ENCODE measurements at places on chromosomes 6 and 20.

DNA sequence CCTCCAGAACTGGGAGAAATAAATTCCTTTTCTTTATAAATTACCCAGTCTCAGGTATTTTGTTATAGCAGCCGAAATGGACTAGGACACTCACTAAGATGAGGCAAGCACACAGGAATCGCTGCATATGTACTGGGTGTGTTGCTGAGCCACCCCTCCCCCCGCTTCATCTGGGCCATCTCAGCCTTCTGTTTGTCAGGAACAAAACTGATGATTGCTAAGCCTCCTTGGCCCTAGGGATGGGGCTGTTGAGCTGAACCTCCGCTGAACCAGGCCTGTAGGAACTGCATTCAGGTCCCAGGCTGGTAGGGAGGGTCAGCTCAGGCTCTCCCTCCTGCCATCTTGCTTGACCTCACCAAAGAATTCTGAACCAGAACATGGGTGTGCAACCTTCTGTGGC is 108.6 kb downstream of the MAP3K7 start:
- no peak for DNase-seq

- no peak for DNase-seq
Observed at GRCh38 chr20:18056174-18057100, 1.3 kb downstream of the OVOL2 start.

DNA sequence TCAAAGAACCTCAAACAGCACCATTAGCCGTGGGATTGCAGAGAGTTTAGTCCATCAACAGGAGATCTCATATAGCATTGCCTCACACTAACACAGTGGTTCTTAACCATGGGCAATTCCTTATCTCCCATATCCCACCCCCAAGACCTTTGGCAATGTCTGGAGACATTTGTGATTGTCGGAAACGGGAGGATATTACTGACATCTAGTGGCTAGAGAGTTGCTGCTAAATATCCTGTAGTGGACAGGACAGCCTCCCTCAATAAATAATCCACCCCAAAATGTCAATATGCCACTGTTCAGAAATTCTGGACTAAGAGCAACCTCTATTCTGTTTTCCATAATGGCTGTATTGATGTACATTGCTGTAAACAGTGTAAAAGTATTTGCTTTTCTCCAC is 210.1 kb upstream of the CCN2 start:
- DNase-seq = no peak

GRCh38 chr20:56503916-56504315 is 20.6 kb upstream of the FAM209A start:
- no peak for DNase-seq

DNA sequence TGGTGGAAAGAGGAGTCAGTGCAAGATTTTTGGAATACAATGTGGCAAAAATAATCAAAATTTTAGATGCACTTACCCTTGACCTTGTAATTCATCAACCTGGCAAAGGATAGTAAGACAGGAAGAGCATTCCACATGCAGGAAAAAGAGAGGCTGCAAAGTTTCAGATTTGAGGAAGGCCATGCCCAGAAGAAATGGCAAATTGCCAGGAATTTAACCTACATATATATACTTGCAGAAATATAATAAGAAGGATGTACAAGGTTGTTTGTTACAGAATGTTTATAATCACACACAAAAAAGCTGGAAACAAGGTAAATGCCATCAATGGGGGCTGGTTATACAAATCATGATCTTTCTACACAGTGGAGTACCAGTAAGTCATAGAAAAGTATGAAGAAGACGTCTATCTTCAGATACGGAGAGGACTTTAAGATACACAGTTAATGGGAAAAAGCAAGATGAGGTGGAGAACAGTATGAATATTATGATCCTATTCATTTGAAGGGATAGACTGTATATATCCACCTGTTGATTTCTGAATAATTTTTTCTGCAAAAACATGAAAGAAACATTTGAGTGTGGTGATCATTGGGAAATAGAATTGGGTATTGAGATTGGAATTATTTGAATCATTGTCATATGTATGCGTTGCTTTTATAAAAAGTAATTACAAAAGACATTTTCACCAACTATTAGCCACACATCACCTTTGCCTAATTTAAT is 253.8 kb downstream of the TBC1D7 start:
- no peak for DNase-seq

DNA sequence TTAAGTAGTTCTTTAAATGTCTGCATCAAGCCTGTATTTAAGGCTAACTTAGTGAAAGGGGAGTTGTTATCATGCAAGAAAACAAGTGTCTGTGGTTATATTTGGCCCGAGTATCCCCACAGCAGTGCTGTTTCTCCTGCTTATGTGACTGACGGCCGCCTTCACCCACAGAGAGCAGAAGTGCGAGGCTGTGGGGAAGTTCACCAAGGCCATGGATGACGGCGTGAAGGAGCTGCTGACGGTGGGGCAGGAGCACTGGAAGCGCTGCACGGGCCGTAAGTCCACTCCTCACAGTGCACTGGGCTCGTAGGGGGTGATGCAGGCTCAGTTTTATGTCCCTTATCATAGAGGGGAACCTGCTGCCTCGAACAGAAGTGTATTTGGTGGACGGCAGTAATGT is 53.2 kb upstream of the SYNJ2 start:
- DNase-seq = no peak

DNA sequence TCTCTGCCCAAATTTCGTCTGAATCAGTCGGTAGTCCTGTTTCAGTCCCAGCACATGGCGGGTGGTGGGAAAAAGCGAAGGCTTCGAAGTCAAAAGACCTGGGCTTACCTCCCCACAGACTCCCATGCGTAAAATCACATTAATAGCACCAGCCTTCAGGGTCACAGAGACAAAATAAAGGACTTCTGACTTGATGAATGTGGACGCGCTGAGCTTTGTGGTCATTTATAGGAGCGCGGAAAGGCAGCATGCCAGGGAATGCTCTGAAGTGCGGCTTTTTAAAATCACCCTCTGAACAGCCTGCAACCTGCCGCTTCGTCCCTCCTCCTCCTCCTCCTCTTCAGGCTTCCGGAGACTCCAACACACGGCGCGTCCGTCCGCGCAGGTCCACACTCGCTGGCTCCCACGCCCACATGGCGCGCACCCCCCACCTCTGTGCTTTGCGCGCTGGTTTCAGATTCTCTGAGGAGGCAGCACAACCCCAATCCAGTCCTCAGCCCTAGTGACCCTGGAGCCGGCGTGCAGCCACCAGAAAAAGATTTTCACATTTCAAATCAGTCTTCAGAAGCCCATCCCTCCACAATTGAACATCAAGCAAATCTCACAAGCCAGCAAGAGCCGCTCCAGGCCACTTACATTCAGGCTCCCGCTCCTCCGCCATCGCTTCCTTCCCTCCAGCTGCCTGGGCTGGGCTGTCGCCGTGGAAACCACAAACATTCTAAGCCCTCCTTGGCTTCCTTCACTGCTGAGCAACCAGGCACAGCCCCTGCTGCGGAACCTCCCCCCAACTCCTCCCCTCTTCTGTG is at the start of gene C6orf118:
Gene C6orf118 (minus strand): TSS at position 680 of the 806 bp plus-strand sequence. CDS start 19 bp downstream, at position 661.
- no peak for DNase-seq

- peak; percentile 42 for DNase-seq
Observed at GRCh38 chr6:138765896-138766655, 7.5 kb upstream of the CCDC28A start.

GRCh38 chr20:56121850-56122249 is 116.5 kb upstream of the CBLN4 start:
- DNase-seq = no peak

DNA sequence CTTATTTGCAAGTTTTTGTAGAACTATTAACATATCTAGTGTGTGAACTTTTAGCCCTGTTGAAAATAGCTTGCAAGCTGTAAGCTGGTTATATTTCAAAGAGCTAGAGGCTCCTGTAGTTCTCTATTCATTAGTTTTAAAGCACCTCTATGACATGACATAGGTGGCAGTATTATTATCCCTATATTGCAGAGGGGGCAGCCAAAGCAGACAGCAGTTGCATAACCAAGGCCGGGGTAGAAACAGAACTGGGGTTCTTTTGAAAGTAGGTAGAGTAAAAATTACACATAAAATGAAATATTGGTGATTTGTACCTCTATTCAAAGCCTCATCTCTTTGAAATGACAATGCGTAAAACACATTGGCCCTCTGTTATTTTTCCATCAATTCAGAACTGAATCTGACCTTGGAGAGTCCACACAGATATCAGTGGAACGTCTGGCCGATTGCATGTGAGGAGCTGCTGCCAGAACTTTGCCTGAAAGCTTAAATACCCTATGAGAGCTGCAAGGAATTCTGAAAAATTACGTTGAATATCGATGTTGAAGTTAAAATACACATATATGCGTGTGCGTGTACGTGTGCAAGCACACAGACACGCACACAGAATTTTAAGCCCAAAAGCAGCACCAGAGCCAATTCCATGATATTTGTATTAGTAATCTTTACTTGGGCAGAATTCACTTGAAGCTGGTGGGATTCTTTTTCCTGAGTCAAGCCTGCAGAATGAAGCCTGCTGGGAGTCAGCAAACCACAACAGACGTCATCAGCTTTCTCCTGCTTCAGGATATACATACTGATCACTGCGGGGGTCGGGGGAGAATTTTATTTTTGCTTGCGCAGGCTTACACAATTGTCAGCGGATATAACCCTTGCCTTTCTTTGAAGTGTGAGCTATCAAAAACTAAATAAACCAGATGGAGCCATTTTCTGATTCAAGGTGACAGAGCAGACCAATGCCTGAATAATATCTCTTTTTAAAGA is 163.2 kb downstream of the PDE7B start:
- no peak for DNase-seq

- DNase-seq = no peak
Observed at GRCh38 chr6:156585859-156586258, 191.3 kb upstream of the ARID1B start.

DNA sequence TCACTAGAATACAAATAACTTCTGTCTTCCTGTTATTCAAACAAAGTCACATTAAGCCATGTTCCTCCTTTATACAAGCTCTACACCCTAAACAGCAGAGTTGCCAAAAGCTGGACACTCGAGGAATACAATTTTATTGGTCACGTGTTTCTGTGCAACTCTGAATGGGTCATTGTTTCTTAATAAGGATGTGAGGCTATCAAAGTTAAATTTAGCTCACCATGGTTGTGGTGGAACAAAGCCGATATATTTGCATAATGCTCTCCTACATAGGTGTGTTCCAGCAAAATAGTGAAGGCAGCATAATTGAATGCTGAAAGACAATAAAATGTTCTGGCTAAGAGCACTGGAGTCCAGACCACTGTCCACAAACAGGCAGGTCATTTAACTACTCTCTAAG is 36.9 kb upstream of the CD2AP start:
- DNase-seq = no peak

DNA sequence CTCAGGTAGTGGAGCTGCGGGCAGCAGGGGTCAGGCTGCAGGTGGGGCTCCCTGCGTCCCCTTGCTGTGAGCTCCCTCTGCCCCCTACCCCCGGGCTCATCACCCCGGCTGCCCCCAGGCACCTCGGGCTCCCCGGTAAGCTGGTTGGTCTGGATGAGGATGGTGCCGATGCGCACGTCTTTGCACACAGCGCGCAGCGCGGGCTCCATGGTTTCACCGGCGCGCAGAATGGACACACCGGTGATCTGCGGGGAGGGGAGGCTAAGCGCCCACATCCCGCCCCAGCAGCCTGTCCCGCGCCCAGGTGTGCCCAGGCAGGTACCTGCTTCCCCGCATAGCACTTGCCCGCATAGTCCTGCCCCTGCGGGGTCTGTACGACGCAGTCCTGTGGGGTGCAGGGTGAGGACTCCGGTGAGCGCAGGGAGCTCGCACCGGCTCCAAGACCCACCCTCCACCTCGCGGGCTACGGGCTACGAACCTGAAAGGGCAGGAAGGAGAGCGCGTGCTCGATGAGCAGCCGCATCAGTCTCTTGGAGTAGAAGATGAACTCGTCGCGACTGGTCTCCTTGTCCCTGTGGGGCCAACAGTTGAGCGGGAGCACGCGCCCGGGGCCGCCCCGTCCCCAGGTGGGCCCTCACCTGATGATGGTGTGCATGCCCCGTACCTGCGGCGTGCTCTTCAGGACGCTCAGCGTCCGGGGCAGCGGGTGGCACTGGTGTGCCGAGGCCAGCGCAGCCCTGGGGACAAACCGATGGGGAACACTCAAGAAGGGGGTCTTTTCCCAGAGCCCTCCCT is 15.5 kb downstream of the UCKL1 start:
- DNase-seq = no peak

GRCh38 chr6:7673063-7673536 is 52.8 kb upstream of the BMP6 start:
- DNase-seq = no peak

DNA sequence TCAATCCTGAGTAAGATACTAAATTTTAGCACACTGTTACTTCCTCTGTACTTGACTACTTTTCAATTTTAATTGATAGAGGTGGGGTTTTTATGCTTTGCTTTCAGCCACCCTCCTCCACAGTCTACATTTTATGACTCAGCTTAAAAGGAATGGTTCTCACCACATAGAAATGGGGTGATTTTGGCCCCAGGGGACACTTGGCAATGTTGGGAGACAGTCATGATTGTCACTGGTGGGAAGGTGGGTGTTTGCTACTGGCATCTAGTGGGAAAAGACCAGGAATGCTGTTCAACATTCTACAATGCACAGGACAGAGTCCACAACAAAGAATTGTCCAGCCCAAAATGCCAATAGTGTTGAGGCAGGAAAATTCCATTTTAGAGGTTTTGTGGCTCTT is 71.3 kb downstream of the PCSK2 start:
- no peak for DNase-seq

DNA sequence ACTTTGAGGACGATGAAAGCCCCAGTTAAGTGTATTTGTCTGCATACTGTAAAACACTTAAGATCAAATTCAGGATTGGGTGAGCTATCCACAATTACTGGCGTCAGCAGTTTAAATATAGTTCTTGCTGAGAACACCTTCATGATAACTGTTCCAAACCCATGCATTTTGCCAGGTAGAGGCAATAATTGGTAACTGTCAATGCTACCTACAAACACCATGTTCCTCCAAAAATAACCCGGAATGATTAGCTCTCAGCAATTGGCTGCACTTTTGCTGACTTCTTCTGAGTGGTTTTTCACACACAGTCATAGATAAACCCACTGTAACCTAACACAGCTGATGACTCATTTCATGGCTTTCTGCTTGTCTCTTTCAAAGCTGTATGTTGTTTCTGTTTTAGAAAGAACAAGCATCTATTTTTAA is 1358.6 kb upstream of the GJE1 start:
- no peak for DNase-seq

- DNase-seq = no peak
Observed at GRCh38 chr6:169881398-169881797, 130.0 kb downstream of the ERMARD start.

DNA sequence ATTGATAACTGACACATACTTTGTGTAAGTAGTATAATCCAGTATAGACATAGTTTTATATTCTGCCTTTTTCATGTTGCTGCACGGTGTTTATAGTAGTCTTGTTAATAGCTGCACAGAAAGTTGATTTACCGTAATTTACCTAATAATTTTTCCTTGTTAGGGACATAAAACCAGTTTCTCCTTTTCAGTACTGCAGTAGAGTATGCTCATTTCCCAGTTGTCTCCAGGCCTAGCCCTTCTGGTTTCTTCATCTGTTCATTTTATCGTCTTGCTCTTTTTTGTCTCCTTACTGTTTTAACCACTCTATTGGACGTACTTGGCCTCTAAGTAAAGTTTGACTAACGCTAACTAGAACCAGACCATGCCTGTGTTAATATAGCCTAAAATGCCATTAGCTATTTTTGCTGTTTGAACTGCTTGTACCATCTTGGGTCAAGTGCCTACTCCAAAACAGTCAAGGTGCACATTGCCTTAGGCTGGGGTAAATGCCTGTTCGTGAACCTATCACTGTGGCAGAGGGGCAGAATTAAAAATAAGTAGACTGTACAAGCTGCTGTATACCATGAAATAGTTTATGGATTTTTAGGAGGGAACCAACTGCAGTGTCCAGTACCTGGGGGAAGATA is 34.8 kb downstream of the CDS2 start:
- DNase-seq = no peak

- DNase-seq = no peak
Observed at GRCh38 chr6:84643778-84644177, 120.6 kb downstream of the TBX18 start.

Data from naive thymus-derived CD8-positive, alpha-beta T cell (primary cell).